ENCODE measurements at places on chromosomes 3 and 15. TPM values are rescaled to one million over a fixed set of nuclear protein-coding genes. Genes with fewer than 3 reads are reported as not detected.
A peak's percentile ranks its signal among the peaks of the same experiment; 100 is the strongest.

GRCh38 chr3:71136276-71136675 lies 447.3 kb downstream of the FOXP1 start:
- DNase-seq: no peak

DNA sequence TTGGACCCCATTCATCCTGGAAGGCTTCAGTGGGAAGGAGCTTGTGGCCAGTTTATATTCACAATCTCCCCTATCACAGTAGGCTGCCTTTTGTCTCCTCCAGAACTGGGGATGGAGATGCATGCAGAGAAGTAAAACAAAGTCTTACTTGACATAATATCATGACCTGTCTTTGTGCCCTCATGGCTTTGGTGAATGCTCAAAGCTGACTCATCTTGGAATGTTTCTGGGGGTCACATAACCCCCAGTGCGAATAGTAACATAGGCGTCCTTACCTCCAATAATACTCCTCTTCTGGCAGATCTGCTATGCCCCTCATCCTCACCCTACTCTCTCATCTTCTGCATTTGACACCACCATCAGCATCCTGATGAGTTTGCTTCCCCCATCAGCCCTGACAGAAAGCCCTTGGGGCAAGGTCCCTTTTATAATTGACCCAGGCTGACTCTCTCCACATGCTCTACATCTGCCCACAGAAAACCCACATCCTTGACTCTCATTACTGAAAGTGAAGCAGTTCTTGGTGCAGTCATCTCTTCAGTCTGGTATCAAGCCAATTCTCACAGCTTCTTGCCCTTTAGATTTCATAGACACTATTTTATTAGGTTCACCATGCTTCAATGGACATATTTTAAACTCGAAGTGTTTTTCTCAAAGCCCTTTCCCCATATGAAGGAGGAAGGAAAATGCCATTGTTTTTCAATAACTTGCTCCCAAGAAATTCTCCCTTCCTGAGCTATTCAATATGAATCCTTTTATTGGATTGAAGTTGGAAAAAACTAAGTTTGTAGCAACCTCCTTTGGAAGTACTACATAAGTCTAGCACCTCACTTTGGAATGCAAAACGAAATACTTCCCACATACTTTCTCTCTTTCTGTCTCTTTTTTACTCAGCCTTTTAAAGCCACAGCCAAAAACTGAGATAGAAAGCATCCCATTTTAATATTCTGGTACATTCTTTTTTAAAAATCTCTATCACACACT lies 36.6 kb downstream of the OSTN start:
- DNase-seq: no peak

DNA sequence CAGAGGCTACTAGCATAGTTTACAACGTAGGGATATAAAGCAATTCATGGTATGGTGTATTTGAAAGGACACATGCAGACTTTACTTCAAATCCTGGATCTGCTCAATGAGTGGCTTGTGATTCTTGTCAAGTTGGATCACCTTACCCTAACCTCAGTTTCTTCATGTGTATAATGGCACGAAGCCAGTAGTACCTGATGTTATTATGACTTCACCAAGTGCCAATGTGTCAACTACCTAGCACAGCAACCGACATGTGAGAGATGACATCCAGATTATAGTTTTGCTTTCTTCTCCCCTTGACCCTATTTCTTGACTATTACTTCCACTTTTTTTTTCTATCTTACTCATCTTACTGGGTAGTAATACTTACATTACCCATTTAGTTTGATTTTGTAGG lies 304.5 kb downstream of the RBMS3 start:
- no peak for DNase-seq

GRCh38 chr15:51561271-51561670 lies 61.3 kb downstream of the DMXL2 start:
- DNase-seq: no peak

DNA sequence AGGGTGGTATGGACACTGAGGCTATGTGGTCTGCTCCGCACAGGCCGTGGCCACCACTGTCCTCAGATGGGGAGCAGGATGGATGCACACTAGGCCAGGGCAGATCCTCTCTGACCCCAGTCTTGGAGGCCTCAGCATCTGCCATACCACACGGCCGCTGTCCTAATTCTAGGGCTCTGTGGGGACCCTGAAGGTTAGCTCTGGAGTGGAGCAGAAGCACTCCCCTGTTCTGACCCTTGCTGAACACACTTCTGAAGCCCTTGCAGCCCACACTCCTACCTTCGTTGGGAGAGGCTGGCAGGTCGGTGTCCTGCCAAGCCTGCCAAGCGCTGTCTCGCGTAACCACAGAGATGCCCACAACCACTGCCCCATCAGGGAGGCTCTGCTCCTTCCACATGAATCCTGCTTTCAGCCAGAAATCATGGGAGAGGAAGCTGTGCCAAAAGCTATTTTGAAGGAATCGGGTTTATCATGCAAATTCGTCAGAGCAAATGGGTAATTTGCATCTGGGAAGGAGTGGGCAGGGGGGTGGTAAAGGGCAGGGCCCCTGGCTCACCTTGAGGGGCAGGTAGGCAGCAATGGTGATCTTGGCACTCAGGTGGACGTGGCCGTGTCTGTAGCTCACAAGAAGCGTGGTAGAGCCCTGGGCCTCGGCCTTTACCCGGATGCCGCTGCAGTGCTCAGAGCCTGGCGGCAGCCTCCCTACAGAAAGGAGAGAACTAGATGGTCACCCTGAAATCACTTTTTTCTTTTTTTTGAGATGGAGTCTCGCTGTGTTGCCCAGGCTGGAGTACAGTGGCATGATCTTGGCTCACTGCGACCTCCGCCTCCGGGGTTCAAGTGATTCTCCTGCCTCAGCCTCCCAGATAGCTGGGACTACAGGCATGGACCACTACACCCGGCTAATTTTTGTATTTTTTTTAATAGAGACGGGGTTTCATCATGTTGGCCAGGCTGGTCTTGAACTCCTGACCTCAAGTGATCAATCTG lies 54.4 kb downstream of the NUP210 start:
- DNase-seq: no peak

- DNase-seq: no peak
These were observed 19.3 kb upstream of the ATP10A start for GRCh38 chr15:25882466-25882865.

DNA sequence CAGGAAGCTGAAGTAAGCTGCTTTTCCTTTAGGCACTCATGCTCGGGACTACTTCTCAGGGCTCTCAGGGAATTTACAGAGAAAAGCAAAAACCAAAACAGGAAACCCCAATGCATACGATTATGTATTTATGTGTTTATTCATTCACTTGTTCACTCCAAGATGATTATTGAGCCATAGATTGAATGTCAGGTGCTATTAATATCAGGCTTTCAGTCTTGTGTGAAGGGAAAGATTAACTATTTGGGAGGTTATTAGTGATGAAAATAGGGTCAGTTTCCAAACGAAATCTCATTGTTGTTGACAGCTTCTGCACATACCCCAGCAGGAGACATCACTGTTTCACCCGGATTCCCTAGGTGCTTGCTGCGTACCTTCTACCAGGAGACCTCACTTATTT lies 135.8 kb downstream of the NEK11 start:
- no peak for DNase-seq

DNA sequence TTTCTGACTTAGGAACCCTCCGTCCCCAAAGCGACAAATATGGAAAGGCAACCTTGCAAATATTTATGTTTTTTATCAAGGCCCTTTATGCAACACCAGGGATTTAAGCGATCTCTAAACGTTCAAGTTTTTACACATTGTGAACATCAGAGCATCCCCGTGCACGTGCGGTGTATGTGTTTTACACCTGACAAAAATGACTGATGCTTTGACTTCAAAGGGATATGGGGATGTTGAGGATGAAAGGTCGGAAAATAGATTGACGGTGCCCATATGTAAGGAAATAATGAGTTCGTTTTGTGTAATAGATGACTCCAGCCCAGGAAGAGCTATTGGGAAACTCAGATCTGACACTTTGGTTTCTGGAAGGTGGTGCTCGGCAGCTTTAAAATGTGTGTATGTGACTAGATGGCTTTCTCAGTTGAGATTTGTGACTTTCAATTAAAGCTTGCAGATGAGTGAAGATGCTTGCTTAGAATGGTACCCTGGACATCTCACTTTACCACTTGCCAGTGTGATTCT lies 866 bp downstream of the SLC49A4 start:
- no peak for DNase-seq

- DNase-seq: no peak
These were observed 105.8 kb downstream of the FNDC3B start for GRCh38 chr3:172145031-172145686.

- DNase-seq: no peak
These were observed 18.7 kb downstream of the ABTB1 start for GRCh38 chr3:127691489-127691888.

DNA sequence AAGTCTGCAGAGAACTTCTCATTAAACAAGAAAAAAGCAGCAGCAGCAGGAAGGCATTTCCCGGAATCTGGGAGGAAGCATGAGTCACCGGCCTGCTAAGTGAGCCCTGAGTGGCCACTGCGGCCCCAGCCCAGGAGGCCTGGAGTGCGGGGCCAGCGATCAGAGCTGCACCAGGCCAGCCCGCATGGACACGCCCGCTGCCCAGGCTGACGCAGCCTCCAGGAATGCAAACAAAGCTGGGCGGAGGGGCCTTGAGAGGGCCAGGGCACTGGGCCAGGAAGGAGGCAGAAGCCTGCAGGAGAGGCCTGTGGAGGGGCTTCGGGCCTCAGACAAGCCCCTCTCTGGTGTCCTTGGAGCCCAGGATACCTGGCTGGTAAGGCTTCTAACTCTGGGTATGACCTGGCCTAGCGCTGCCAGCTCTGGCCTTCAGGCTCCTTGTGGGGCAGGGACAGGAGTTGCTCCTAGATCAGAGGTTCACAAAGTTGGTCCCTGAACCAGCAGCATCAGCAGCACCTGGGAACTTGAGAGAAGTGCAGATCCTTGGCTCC lies 101.2 kb downstream of the SMAD6 start:
- peak; percentile 97 for DNase-seq

GRCh38 chr3:163838769-163839168 lies 1239.5 kb downstream of the SI start:
- DNase-seq: no peak

DNA sequence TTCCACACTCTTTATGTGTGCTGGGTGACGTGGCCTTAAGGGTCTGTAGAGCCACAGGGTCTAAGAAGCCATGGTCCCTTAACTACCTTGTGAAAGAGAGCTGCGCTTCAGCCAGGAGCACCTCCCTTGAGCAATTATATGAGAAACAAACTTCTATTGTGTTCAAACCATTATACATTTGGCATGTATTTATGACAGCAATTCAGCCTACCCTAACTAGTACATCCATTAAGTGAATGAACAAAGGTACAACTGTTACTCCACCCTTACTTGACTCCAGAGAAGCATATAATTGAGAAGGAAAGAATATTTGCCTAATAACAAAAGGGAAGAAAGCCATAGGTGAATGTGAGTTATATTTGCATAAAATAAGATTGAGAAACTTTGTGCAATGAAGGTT lies 69.8 kb upstream of the BOC start:
- no peak for DNase-seq

- no peak for DNase-seq
These were observed 525.1 kb downstream of the PDCD6IP start for GRCh38 chr3:34323517-34323916.

DNA sequence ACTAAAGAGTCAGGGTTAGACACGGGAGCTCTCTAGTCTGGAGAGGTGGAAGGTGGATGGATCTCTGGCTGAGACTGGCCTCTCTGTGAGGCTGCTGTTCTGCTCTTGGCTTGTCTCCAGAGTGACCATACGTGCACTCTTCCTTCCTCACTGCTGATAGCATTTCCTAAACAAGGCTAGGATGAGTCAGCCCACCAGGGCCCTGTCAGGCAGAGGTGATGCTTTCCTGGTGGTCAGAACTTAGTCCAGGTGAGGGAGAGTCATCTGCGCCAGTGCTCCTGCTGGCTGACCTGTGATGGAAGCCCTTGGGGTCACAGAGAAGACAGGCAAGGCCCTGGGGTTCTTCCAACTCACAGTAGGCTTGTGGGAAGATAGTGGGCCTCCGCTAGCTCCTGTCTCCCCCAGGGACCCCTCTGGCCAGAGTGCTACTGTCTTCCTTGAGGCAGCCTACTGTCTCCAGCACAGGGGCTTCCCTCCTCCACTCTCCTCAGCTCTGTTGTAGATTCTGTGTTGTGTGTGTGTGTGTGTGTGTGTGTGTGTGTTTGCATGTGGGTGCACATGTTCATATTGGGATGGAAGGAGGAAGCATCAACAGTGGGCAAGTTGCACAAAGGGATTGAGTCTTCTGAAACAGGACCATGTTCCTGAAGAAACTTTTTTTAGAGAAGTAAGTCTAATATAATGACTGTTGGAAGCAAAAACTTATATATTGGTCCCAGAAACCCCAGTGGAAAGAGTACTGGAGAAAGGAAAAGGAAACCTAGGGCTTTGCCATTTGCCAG lies 16.5 kb downstream of the ALPK3 start:
- DNase-seq: peak; percentile 53

- DNase-seq: no peak
These were observed 151.7 kb downstream of the FBN1 start for GRCh38 chr15:48493763-48494225.

DNA sequence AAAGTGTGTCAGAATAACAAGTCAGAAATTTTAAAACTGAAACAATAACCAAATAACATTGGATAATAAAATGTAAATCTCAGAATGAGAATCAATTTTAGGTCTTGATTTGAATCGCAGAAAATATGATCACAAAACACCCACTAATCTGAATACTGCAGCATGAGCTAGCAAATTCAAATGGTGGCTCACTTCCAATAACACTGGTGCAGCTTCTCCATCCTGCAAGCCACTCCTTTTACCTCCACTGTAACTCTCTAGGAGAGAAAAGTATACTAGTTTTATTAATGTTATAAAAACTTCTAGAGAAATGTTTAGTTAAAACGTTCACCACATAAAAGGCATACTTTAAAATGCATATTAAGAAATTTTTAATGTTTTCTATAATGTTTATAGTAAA lies 30.4 kb downstream of the UBE3A start:
- DNase-seq: no peak

Gene GOLGA8G
- not detected for total RNA-seq

Gene EHHADH
- 10.5 TPM for total RNA-seq

Gene DNAJC19
- total RNA-seq: 24.0 TPM

Gene DBR1
- 10.5 TPM for total RNA-seq

Gene MYL3
- 1.3 TPM for total RNA-seq

Gene MRAS
- 22.2 TPM for total RNA-seq

Gene CD80
- total RNA-seq: not detected

Gene AHSG
- total RNA-seq: not detected

Gene LOXL1
- total RNA-seq: 5.8 TPM

Gene FAM131A
- 60.3 TPM for total RNA-seq

Gene CHDH
- 4.6 TPM for total RNA-seq

Gene FANCD2OS
- total RNA-seq: not detected

Gene CHST2
- 4.1 TPM for total RNA-seq

All from lower leg skin (tissue), 4 donors.